ENCODE measurements at places on chromosomes 5 and 9.

GRCh38 chr5:124895236-124895635 lies 148.8 kb upstream of the ZNF608 start:
- no peak for DNase-seq

GRCh38 chr9:91949392-91949945 lies 559 bp downstream of the ROR2 start:
- DNase-seq: no peak

DNA sequence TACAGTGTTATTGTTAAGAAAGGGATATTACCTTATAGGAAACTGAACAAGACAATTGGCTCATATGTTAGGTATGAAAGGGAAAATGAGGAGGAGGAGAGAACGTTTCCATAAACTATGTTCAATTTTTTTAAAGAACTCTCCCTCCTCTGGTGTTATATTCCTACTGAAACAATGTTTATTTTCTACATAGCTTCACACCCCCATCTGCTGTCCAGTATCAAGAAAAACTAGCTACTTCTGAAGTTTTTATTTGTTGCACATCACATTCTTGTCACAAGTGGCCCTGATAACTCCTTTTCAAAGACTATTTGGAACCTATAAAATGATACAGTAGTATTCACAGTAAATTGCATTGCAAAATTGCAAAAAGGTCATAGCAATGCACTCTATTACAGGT lies 223.4 kb upstream of the FAM174A start:
- peak; percentile 27 for DNase-seq

DNA sequence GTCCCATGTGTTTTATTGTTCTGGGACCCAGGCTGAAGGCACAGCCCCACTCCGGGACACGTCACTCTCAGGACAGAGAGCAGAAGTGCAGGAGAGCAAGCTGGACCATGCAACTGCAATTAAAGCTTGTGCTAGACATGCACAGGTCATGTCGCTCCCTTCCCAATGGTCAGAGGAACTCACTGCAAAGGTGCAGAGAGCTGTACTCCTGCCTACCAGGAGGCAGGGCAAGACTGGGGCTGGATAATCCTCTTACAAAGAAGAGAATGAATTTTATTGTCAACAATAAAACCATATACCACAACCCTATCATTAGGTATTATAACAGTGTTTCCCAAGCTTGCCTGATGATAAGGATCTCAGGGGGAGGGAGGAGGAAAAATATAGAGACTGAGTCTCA lies 74.0 kb upstream of the NEK6 start:
- no peak for DNase-seq

GRCh38 chr9:79658926-79659325 lies 87.2 kb downstream of the TLE4 start:
- DNase-seq: no peak

DNA sequence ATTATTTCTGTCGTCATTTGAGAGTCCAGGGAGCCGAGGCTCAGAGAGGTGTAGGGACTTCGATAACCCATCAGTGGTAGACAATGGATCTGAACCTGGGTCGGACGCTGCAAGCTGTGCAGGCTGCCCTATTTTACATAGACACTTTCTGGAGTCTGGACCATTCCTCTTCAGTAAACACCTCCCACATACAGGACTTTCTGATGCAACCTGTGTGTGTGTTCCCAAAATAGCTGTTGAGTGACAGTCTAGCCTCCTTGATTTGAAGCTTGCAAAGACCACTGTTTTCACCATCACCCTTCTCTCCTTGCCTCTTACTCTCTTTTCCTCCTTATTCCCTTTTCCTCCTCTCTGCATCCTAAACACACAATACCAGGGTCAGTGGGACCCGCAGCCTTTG lies 30.7 kb downstream of the CFAP77 start:
- no peak for DNase-seq

DNA sequence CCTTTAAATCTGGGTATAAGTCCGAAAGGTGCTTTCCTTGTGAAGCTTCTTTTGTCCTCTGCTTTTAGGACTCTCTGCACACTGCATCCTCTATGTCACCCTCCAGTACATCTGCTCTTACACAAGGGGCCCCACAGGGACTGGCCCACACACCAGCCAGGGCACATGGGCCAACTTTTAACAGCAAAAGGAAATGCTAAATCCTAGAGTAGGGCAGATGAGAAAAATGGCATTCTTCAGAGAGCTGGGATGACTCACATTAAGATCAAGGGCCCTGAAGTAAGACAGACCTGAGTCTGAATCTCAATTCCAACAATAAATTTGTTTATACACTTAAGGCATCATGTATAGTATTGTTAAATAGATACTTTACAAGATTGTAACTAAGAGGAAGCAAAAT lies 40.3 kb upstream of the CDKN2B start:
- DNase-seq: no peak

GRCh38 chr5:137731176-137731575 lies 4.7 kb downstream of the KLHL3 start:
- DNase-seq: no peak

- DNase-seq: no peak
These were observed 95.3 kb upstream of the GNA14 start for GRCh38 chr9:77743386-77743785.
